Endothelial cell (in vitro differentiated cells): ENCODE measurements at places on chromosomes 2 and 18.

GRCh38 chr2:216286616-216287231 lies 85.6 kb downstream of the MARCHF4 start:
- DNase-seq: no peak

DNA sequence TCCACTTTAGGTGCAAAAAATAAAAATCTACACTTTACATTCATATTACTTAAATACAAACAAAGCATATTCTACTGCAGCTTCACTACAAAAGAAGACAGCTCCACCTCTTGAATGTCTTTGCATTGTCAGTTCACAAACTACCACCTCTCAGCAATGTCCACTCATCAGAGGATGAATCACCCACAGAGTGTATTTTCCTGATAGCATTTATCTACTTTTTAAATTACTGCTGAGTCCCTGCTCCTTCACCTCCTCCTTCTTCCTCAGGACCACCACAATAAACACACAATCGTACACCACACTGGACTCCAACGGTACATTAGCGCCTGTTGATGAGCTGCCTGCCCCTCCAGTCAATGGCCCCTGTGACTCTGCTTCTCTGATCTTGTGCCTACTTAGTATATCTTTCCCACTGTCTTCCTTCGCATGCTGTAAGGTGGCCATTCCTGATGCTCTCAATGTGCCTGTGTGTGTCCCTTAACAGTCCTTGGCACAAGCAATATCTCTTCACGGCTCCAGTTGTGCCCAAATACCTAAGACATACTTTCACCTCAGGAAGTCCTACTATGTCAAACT lies 120.9 kb downstream of the DHRS9 start:
- no peak for DNase-seq

DNA sequence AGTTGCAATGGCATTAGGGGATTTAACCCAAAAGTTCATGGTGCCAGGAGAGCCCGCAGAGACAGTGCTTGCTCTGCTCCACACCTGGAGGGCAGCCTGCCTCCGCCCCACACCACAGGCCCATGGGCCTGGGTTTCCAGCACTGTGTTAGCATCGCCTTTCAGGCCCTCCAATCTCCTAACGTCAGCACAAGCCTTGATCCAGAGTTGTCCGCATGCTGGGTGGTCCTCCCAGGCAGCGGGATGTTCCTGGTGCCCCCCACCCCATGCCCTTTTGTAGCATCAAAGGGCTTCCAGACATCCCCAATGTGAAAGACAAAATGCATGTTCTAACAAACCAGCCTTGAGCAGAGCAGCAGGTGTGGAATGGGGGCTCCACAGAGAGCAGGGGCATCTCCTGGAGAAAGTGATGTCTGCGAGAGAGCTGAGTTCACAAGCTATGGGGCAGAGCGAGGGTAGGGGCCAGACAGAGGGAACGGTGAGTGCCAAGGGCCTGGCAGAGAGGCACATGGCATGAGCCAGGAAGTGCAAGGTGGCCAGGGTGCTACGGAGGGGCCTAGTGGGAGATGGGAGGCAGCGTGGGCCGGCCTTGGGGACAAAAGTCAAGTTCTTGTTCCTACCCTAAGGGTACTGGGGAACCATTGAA lies 119.2 kb downstream of the CYP26B1 start:
- no peak for DNase-seq

DNA sequence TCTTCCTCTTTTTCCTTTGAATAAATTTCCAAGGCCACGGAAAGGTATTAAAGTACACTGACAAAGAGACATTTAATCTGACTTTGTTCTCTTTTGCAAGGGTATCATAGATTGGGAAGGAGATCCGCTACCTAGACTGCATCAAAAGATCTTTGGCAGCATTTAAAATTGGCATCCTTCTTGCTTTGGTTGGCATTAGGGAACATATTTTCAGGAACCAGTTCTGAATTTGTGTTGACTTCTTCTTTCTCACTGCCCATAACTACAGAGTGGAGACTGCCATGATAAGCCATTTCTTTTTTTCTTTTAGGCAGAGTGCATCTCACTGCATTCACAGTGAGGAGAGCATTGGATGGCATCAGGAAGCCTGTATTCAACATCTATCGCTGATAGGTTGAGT lies 83.4 kb downstream of the DOCK10 start:
- no peak for DNase-seq

DNA sequence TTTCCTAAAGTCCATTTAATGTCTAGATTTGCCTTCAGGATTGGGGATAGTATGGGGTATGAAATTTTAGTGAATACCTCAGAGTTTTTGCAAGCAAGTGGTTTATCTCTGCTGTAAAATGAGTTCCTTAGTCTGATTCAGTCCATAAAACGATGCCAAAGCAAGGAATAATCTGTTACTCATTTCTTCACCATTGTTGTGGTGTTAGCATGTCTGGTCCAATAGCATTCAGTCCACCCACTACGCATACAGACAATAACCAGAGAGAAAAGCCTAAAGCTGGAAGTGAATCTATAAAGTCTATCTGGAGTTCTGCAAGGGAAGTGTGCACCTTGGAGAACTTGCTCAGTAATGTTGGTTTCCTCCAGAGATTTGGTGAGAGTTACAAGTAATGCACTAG lies 12.9 kb upstream of the DPP4 start:
- no peak for DNase-seq

DNA sequence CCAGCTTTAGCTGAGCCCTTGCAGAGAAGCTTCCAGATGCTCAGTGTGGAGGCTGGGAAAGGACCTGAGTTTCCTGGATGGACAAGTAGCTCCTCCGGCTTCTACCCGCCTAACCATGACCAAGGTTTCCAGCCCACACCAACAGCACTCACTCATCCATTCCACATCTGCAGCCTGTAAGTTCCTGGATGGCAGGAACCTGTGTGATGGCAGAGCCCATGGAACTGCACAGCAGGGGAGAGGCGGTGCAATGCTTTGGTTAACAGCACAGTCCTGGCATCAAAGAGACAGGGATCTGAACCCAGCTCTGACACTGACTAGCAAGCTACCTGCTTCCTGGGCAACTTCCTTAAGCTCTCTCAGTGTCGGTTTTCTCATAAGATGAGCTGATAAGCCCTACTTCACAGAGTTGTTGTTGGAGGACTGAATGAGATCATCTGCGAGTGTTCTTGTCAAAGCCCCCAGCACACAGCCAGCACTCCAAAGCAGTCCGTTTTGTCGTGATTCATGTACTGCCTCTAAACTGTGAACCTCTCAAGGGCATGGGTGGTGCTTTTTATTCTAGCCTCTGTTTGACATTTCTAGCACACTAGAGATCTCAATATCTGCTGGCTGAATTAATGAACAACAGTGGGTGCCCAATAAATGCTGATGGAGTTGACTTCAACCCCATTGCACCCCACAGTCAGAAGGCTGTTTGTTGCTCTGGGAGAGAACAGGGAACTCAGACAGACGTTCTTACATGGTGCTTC lies 41.6 kb upstream of the OTOF start:
- no peak for DNase-seq

GRCh38 chr2:144643537-144644336 lies 123.8 kb upstream of the ZEB2 start:
- no peak for DNase-seq

DNA sequence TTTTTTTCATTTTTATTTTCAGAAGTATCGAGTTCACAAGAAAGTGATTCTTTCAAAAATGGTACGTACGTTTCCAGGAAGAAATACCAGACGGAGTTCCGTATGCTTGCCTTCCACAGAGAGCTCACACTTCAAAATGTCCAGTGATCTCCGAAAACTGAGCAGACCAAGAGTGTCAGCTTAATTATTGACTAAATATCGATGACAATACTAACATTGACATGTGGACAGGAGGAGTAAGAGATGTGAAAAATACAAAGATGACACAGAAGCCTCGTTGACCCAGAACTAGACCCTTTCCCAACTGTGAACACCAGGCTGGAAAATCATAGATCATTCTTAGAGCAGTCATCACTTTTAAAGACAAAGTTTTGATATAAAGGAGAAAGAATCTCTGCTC lies 440.0 kb upstream of the POU3F3 start:
- DNase-seq: no peak
